Activated T-helper 2 cell treated with anti-CD3 and anti-CD28 coated beads, Interferon-gamma antibody, Interleukin-2, Interleukin-4, amounts not matched to agents 10 μg/mL and 5 μg/mL and 100 μg/mL, durations not matched to agents 14 hours and 24 hours and 36 hours (primary cell): ENCODE measurements at places on chromosomes 7 and 10.

DNA sequence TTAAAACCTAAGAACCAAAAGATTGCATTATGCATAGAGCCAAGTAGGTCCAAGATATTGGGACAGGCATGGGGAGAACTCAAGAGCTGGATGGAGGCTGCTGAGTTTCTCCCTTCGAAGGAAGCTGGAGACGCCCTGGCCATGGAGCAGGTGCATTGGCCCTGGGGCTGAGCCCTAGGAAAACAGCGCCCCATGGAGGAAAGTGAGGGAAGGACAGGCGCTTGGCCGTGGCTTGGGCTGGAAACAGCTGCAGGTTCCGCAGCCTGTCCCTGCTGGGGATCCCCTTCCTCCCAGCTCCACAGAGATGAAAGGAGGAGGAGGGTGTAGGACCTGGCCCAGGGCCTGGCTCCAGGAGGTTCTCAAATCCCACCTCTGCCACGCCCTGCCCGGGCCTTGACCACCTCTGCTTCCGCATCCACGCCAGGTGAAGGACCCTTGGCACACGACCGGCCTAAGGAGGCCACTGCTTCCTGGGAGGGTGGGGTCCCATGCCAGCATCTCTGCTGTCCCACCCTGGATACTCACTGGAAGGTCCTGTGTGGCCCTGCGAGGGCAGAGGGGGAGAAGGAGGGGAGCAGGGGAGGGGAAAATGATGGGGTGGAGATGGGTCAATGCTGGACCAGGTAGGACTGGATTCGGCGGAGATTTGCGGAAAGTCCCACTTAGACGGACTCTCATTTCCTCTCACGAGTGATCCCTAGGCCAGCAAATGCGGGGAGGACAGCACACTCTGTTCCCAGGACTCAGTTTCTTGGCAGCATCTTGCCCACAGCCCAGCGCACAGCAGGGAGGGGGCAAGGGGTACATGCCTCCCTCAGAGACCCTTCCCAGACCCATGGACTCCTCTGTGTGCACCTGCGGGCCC lies 258.6 kb upstream of the TCERG1L start:
- no peak for DNase-seq

GRCh38 chr7:152052771-152053170 lies 27.3 kb downstream of the GALNT11 start:
- DNase-seq: no peak

- DNase-seq: no peak
Observed at GRCh38 chr7:150990416-150991186, at the start of gene NOS3. NOS3 (plus strand) TSS chr7:150991017; CDS start chr7:150993804, 2,787 bp downstream.

GRCh38 chr7:152579070-152579469 lies 96.9 kb downstream of the XRCC2 start:
- DNase-seq: no peak

GRCh38 chr7:23968791-23969190 lies 258.8 kb downstream of the STK31 start:
- no peak for DNase-seq
